ENCODE measurements at places on chromosomes 2 and 18. TPM values are rescaled to one million over a fixed set of nuclear protein-coding genes. Genes with fewer than 3 reads are reported as not detected.

Gene CBLN2
- not detected for total RNA-seq

Gene UNC80
- total RNA-seq: 0.30 TPM

- no peak for DNase-seq
- no peaks in the 10 kb centered on the region for H3K4me1 ChIP-seq
- H3K36me3 ChIP-seq: no peaks in the 10 kb centered on the region
Measured at GRCh38 chr18:40066368-40066767, 1888.7 kb upstream of the PIK3C3 start.

DNA sequence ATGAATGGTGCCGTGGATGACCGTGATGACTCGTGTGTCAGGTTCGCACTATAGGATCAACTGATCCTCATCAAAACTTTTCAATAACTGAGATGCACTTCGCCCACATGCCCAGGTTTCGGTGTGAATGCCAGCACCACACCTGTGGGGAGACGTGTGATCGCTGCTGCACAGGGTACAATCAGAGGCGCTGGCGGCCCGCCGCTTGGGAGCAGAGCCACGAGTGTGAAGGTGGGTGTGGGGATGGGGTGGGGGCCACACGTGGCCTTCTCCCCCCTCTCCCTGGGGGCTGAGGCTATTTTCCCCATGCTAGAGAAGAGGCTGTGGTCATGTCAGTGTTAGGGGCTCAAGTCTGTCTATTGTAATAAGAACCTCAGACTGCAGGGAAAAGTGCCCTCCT, 69.0 kb downstream of the LAMA3 start:
- H3K4me1 ChIP-seq: no peaks in the 10 kb centered on the region
- H3K36me3 ChIP-seq: no peaks in the 10 kb centered on the region
- no peak for DNase-seq
- H3K27ac ChIP-seq: no peak overlapping the region

- H3K27me3 ChIP-seq: no peaks in the 10 kb centered on the region
- peaks cover 18% of the 10 kb centered on the region for H3K36me3 ChIP-seq
- H3K27ac ChIP-seq: no peak overlapping the region
- H3K4me1 ChIP-seq: no peaks in the 10 kb centered on the region
Measured at GRCh38 chr2:19982268-19982667, 7.6 kb downstream of the WDR35 start.

GRCh38 chr2:17615147-17615546, 74.7 kb downstream of the VSNL1 start:
- H3K4me1 ChIP-seq: peaks cover 15% of the 10 kb centered on the region
- H3K4me3 ChIP-seq: no peak overlapping the region
- no peaks in the 10 kb centered on the region for H3K27me3 ChIP-seq

DNA sequence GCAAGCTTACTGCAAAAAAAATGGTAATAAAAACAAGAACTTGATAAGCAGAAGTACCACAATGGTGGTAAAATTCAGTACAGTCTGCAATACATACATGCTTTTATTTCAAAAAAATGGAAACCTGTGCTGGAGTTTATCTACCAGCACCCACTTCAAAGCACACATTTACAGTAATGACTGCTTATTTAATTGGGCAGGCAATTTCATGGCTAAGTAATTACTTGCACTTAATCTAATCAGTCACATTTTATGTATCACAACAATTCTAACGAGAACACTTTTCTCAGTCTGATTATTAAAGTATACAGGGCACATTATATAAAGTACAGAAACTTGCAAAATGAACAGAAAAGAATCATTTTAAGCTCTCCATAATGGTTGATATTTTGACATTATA, 5.2 kb downstream of the APCDD1 start:
- H3K4me3 ChIP-seq: no peak overlapping the region
- no peaks in the 10 kb centered on the region for H3K27me3 ChIP-seq
- H3K27ac ChIP-seq: no peak overlapping the region
- DNase-seq: no peak
- H3K36me3 ChIP-seq: no peaks in the 10 kb centered on the region
- H3K4me1 ChIP-seq: peaks cover 21% of the 10 kb centered on the region
